ENCODE measurements at places on chromosomes 1 and 21. TPM values are rescaled to one million over a fixed set of nuclear protein-coding genes. Genes with fewer than 3 reads are reported as not detected.

SELL gene
- 5.1 TPM for total RNA-seq

S100A14 gene
- total RNA-seq = not detected

SPRR2B gene
- total RNA-seq = not detected

ASCL5 gene
- total RNA-seq = not detected

NHLH1 gene
- total RNA-seq = 1.9 TPM

GRCh38 chr1:192438737-192439136 is 121.9 kb downstream of the RGS21 start:
- no peaks in the 10 kb centered on the region for H3K36me3 ChIP-seq
- H3K4me1 ChIP-seq = no peaks in the 10 kb centered on the region
- H3K4me3 ChIP-seq = no peak overlapping the region
- DNase-seq = no peak

DNA sequence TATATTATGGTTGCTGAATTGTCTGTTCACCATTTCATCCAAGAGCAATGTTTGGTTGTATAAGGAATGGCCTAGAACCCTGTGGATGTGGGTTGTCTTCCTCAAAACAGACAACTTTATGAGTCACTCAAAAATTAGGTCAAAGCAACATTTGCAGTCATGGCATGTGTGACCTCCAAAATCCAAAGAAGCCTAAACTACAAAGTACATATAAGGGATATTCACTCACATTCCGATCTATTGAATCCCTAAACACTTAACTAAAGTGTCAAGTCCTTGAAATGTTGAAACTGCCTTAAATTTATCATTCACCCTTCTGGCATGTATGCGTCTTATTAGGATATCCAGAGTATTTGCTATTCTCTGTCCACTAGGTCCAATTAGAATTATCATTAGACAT is 491.5 kb downstream of the NUF2 start:
- H3K36me3 ChIP-seq = no peaks in the 10 kb centered on the region
- H3K4me3 ChIP-seq = no peak overlapping the region
- no peaks in the 10 kb centered on the region for H3K27me3 ChIP-seq
- H3K4me1 ChIP-seq = no peaks in the 10 kb centered on the region
- no peak for DNase-seq

DNA sequence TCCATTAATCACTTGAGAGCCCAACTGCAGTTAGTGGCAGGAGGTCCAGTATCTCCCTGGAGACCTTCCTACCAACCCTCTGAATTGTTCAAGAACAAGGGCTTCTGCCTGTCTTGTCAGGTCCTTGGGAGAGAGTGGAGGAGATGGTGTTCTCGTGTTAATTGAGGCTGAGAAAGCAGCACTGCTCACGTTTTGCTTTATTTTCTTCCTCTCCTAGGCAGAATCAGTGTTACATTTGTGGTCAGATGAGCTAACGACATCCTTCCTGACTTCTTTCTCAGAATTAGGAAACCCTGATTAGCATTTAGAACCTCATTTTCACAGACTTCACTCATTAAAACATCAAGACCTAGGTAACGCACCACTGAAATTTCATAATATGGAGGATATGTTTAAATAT is 26.4 kb upstream of the LRIG2 start:
- no peak overlapping the region for H3K4me3 ChIP-seq
- H3K36me3 ChIP-seq = no peaks in the 10 kb centered on the region
- no peak overlapping the region for H3K27ac ChIP-seq
- H3K4me1 ChIP-seq = peaks cover 18% of the 10 kb centered on the region
- no peaks in the 10 kb centered on the region for H3K27me3 ChIP-seq

GRCh38 chr1:29932626-29933025 is 696.3 kb downstream of the PTPRU start:
- H3K27ac ChIP-seq = no peak overlapping the region
- no peak overlapping the region for H3K4me3 ChIP-seq
- no peak for DNase-seq
- no peaks in the 10 kb centered on the region for H3K36me3 ChIP-seq

DNA sequence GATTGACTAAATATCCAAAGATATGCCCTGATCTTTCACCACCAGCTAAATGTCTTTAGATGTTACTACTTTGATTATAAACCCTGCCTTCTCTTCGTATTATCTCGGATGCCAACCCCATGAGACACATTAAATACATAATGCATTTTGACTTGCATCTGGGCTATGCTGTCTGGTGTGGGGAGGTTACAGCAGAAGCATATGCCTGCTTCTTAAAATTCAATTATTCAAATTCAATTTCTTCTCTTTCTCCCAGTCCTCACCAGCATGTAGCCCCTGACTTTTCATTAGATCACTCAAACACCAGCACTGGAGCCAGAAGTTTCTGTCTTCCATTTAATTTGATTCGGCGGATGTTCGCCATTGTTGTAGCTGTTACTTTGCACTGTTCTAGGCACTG is 360.7 kb upstream of the CAMK1G start:
- peaks cover 5% of the 10 kb centered on the region for H3K4me1 ChIP-seq
- H3K27ac ChIP-seq = no peak overlapping the region
- no peak for DNase-seq
- no peaks in the 10 kb centered on the region for H3K27me3 ChIP-seq
- no peak overlapping the region for H3K4me3 ChIP-seq
